ENCODE measurements at places on chromosomes 13 and 19.

DNA sequence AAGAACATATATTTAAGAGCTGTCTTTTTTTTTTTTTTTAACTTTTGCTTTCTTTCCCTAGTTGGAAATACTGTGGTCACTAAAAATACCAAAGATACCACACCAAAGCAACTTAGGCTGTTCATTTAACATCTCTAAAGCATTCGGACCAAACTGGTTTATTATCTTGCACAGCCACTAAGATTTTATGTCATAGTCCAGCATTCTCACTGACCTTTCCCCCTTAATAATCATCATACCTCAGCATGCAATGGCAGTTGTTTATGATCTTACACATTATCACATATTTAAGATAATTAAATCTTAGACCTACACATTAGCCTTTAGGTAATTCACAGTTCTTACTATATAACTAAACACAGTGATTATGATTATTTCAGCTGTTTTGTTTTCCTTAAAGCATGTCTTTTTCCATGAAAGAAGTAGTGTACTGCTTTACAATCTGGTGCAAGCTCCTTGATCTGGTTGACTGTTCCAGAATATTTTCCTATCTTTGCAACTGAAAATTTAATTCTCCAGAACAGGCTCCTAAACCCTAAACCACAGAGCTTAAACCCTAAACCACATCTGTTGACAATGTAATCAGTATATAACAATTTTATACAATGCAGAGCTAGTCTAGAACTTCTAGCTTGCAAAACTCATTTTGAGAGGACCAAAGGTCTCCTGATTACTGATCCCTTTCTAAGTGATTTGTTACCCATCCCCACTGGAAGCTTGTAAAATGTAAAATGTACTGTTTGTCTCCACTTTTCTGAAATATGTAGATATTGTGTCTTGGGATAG, 74.2 kb downstream of the CDK8 start:
- no peak for DNase-seq

- DNase-seq, result no peak
Measured at GRCh38 chr13:60226507-60226906, 62.8 kb upstream of the DIAPH3 start.

GRCh38 chr19:16117594-16118033, 5.9 kb downstream of the RAB8A start:
- DNase-seq, result no peak

GRCh38 chr19:36081894-36082293, 27.2 kb downstream of the WDR62 start:
- DNase-seq, result no peak

DNA sequence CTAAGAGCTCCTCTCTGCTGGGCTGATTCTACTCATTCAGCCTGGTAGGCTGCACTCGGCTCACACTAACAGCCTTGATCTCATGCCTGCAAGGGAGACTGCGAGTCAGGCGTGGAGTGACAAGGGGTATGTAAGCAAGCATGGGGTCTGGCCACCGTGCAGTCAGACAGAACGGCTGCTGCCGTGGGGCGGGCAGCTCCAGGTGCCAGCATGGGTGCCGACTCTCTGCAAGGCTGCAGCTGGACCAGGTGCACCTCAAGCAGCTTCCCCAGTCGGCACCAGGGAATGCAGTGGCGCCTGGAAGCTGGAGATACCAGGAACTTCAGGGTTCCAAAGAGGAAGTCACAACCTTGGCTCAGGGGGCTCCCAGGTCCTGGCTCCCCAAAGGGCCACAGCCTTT, 892.3 kb downstream of the OLFM4 start:
- no peak for DNase-seq

GRCh38 chr13:31011193-31011860, 78.9 kb downstream of the TEX26 start:
- DNase-seq, result no peak

- no peak for DNase-seq
Measured at GRCh38 chr13:108270442-108270841, 924 bp downstream of the TNFSF13B start.

GRCh38 chr19:14078411-14078810, 5.8 kb downstream of the MISP3 start:
- DNase-seq, result no peak

DNA sequence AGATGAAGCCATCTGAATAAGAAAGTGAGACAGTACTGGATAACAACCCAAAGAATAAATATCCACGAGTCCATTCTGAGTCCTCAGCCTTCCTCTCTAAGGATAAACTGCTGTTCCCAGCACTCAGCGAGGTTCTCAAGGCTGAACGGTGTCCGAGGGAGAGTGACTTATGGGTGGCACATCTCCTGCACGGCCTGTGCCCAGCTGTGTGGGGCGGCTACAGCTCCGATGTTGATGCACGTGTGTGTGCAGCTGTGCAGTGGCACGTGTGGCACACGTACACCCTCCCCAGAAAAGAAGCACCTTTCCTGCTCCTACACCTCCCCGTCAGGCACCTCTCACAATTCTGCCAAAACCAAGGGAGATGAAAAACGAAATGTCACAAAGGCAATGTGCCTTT, 45.0 kb downstream of the RAB20 start:
- no peak for DNase-seq

DNA sequence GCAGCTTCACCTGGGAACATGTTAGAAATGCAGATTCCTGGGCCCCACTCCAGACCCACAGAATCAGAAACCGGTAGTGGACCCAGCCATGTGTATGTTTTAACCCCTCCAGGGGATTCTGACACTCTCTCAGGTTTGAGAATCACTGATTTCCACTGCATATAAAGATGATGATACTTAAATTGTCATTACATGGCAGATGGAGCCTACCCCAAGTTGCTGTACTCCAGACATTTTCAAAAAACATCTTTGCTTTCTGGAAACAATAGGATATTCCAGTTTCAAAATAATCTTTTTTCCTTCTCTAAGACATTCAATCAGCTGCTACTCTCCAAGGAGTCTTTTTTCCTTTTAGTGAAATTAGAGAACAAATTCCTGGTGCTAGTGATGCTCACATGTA, 48.6 kb upstream of the RGCC start:
- no peak for DNase-seq

DNA sequence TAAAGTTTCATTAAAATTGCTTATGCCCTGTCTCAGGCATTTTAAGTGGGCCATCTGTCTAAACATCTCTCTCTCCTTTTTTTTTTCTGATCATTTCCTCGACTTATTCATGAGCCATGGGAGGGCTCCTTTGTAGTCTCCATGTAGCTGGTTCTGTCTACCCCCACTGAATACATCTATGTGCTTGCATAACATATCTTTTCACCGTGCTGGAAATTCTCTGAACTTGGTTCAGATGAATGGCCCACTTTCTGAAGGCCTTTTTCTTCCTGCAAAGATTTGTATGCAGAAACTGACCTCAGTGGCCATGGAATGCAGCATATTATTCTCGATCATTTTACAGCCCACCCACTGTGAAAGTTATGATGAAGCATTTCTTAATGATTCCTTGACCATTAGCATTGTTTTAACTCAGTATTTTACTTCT, 225.3 kb downstream of the GGACT start:
- DNase-seq, result no peak

DNA sequence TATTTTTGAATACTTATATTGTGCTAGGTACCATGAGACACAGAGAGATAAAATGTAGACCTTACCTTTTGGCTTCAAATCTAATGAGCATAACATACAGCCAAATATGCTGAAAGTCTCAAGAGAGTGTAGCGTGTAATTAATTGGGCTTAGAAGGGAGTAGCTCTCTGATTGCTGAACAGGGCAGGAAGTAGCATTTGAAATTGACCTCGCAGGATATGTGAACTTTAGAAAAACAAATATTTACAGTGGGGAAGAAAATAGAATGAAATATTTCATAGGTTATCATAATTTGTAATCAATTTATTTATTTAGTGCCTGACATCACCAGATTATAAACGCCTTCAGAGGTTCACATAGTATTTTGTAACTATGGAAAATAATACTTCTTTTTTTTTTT, 327.1 kb downstream of the RFC3 start:
- no peak for DNase-seq

DNA sequence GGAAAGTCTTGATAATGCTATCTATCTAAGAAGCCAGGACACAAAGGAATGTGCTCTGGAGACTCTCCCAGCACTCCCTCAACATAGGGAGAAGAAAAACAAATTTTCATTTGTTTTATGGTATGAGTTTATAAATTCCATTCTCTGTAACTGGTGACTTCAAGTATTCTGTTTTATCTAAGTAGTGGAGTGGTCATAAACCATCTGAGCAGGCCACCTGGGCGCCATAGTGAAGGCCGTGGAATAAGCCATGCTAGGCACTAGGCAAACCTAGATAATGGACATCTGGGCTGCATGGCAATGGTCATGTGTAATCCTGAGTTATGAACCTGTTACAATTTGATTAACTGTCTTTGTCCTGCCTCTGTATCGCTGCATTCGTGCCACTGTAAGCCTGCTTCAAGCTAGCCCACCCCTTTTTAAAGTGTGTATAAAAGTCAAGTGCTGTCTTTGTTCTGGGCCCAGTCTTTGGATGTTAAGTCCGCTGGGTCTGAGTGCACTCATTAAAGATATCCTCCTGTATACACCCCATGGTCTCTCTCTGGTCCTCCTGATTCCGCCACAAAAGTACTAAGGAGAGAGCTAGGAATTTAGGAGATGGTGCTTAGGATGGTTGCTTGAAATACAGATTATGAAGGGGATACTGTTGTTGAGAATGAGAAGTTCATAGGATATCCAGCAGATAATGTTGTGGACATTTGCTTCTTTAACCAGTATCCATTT, 13.2 kb downstream of the GTF2F2 start:
- no peak for DNase-seq

DNA sequence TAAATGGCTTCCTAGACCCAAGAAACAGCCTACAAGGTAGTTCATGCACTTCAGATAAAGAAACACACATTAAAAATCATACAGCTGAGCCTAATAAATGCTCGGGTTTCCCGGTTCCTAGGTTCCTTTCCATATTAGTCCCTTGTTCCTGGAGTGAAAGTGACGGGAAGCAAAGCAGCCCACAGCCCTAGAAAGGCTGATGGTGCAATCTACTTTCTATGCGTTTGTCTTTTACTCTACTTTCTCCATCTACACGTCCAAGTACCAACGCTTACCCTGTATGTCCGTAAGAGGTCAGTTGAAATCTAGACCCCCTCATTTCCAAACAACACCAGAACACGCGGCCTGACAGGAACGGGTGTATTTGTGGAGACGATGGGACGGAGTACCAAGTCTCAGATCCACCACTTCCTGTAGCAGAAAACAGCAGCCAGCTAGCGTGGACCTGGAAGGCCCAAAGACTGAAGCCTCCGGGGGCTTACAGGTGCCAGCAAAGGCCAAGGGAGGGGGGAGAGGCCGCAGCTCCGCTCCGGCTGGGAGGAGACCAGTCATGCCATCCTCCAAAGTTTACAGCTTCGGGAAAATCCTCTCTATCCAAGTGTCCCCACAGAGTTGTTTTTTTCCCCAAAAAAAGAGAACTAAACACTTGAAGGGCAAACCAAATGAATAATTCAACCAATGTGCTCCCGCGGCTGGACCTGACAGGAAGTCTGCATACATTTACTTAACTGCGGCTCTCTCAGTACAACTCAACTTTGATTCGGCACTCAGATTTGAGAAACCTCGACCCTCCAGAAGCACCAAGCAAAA, 34.1 kb downstream of the STK24 start:
- no peak for DNase-seq

DNA sequence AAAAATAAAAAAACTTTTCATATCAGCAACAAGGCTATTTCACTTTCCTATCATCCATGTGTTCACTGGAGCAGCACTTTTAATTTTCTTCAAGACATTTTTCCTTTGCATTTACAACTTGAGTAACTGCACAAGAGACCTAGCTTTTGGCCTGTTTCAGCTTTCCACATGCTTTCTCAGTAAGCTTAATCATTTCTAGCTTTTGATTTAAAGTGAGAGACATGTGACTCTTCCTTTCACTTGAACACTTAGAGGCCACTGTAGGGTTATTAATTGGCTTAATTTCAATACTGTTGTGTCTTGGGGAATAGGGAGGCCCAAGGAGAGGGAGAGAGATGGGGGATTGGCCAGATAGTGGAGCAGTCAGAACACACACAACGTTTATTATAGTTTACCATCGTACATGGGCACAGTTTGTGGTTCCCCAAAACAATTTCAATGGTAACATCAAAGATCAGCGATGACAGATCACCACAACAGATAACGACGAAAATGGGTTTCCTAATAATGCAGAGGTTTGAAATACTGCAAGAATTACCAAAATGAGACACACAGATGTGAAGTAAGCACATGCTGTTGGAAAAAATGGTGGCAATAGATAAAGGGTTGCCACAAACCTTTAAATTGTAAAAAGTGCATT, 117.6 kb downstream of the GGACT start:
- DNase-seq, result no peak

GRCh38 chr19:39052243-39052746, 19.9 kb upstream of the FBXO27 start:
- DNase-seq, result no peak

GRCh38 chr13:44394658-44395057, 21.0 kb downstream of the SERP2 start:
- no peak for DNase-seq

GRCh38 chr19:12676384-12676792, 5.3 kb downstream of the DHPS start:
- DNase-seq, result peak; percentile 67

DNA sequence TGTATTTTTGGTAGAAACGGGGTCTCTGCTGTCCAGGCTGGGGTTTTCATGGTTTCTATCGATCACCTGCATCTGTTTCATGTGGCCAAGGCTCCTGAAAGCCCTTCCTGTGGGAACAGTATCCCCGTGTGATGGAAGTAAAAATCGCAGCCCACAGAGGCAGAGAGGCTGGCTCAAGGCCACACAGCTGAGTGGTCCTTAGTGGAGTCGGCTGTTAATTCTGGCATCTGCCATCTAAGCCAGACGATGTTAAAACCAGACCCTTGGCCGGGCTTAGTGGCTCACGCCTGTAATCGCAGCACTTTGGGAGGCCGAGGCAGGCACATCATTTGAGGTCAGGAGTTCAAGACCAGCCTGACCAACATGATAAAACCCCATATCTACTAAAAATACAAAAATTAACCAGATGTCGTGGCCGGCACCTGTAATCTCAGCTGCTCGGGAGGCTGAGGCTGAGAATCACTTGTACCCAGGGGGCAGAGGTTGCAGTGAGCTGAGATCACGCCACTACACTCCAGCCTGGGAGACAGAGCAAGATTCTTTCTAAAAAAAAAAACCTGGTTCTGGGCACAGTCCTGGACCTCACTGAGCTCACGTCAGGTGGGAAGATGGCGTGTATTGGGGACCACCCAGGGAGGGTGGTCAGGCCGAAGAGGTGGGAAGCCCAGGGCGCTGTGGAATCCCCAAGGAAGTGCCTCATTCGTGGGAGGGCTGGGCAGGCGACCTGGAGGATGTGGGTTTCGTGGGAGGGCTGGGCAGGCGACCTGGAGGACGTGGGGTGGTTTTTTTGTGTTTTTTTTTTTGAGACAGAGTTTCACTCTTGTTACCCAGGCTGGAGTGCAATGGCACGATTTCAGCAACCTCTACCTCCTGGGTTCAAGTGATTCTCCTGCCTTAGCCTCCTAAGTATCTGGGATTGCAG, 18.5 kb upstream of the MISP start:
- DNase-seq, result no peak

DNA sequence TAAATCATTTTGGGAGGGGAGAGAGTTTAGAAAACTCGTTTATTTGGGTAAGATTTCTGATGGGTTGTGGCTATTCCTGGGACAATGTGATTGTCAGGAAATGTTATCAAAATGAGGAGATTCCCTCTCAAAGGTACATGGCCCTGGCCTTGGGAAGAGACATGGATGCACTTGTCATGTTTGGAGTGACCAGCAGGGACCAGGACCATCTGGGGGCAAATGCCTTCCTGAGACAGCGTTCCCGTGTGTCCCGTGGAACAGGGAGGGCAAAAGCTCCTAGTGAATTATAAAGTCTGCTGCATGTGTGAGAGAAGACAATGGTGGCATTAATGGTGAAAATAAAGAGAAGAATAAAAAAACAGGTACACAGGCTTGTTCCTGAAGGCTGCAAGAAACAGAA, 317.3 kb downstream of the ZNF536 start:
- no peak for DNase-seq

All from SW 1271 (cell line).